Stimulated activated CD8-positive, alpha-beta memory T cell treated with anti-CD3 and anti-CD28 coated beads, Interleukin-15, amount 100 ng/mL, for 4 hours (primary cell): ENCODE measurements at places on chromosomes 2 and 18.

GRCh38 chr2:45046786-45047185 is 37.5 kb upstream of the SIX2 start:
- DNase-seq = no peak

GRCh38 chr2:39359453-39360038 is 77.5 kb downstream of the MAP4K3 start:
- no peak for DNase-seq

GRCh38 chr2:47737191-47737975 is 45.6 kb upstream of the MSH6 start:
- DNase-seq = no peak

- DNase-seq = no peak
These were observed 132.8 kb downstream of the ATL2 start for GRCh38 chr2:38244301-38244700.

DNA sequence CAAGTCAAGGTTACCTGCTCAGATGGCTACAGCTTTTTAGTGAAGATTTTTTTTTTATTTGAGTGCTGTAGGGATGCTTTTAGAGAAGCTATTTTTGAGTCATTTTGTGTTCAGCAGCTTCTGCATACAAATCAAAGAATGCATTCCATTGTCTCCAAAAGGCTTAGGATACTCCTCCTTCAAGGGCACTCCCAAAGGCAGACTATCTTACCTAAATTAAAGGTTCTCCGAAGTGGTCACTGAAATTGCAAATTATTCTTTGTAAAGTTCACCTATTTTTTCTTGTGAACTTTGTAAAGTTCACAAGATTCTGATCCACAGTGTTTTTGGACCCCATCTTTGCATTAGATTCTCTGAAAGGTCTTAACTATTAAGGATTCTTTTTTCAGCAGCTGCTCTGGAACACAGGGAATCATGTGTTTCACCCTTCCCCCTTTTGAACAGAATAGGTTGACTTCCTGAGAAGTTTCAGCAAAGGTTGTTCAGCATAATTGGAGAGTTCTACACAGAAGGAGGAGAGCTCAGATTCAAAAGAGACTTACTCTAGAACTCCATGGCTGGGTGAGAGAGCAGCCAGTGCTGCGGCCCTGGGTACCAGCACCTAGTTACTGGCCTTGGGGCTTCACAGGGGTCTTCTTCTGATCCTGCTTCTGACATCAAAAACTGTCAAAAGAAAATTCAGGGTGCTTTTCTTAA is 14.5 kb downstream of the CLIP4 start:
- no peak for DNase-seq

GRCh38 chr18:63000839-63001238 is 285.5 kb downstream of the PHLPP1 start:
- no peak for DNase-seq

- DNase-seq = no peak
These were observed 377.3 kb upstream of the POU3F3 start for GRCh38 chr2:104476563-104476988.

- no peak for DNase-seq
These were observed 8.0 kb downstream of the SIX3 start for GRCh38 chr2:44949329-44950151.

DNA sequence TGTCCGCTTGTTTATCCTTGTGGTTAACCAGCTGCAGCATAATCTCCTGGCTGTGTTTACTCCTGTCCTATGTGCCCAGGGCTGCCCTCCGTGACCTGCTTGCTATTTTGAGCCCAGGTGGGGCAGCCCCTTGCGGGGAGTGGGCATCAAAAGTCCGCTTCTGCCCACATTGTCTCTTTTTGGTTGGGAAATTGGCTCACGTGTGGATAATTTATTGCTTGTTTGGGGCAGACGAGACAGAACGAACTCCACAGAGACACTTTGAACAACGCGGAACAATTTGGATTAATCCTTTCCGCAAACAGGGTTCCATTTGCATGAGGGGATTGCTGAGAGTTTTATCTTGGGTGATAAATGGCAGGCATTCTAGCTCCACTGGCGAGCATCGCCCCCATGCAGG is 8.1 kb upstream of the CXCR4 start:
- no peak for DNase-seq

GRCh38 chr18:6857300-6857699 is 127.8 kb downstream of the ARHGAP28 start:
- no peak for DNase-seq

GRCh38 chr2:200471324-200471848 is 38.5 kb downstream of the KCTD18 start:
- DNase-seq = no peak

GRCh38 chr2:27946530-27947060 is 56.1 kb downstream of the BABAM2 start:
- no peak for DNase-seq

- DNase-seq = no peak
These were observed 46.7 kb downstream of the GLS start for GRCh38 chr2:190927301-190927700.

GRCh38 chr18:24683925-24684324 is 223.5 kb downstream of the HRH4 start:
- no peak for DNase-seq

GRCh38 chr18:36196238-36196995 is 9.1 kb downstream of the MOCOS start:
- no peak for DNase-seq

GRCh38 chr2:10306901-10307463 is 4.3 kb downstream of the HPCAL1 start:
- no peak for DNase-seq

- no peak for DNase-seq
These were observed 646 bp downstream of the ALS2 start for GRCh38 chr2:201779901-201780673.

DNA sequence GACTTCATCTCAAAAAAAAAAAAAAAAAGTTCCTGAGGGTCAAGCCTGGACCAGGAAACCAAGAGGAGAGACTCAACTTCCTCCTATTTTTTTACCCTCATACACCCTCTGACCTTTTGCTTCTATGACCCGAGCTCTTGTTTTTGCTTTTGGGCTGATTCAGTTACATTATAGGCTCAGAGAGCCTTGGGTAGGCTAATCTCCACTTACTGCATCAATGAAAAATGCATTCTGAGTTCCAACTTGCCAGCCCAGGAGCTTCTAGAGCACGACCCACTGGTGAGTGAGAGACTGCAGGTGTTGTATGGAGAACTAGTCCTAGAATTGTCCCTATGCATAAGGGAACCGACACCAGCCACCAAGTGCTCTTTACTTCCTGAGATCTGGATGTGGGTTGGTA is 91.1 kb downstream of the CABLES1 start:
- DNase-seq = no peak

DNA sequence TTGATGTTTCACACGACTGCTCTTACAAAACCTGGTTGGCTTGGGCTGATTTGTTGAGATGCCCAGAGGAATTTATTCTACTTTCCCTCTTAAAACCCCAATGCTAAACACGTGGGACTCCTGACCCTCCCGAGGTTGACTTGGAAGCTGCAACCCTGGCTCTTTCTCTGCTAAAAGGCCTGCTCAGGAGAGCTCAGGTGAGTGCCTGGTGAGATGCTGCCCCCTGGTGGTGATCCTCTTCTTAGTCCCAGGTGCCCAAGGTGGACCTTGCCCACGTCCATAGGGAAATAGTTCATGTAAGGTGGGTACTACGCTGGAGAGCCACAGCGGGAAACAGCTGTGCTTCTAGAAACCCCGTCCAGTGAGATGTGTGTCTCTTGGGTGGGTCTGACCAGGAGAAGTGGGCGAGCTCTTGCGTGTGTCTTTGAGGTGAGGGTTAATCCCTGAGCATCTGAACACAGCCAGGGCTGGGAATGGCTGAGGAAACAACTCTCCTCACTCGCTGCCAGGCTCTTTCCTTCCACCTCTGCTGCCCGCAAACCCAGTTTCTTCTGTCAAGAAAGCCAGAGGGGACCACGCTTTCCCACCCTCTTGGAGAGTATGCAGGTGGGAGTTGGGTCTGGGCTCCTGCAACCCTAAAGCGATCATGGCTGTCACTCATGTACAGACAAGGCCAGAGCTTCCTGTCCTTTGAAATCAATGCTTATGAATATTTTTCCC is 25.5 kb upstream of the PXDN start:
- DNase-seq = no peak

DNA sequence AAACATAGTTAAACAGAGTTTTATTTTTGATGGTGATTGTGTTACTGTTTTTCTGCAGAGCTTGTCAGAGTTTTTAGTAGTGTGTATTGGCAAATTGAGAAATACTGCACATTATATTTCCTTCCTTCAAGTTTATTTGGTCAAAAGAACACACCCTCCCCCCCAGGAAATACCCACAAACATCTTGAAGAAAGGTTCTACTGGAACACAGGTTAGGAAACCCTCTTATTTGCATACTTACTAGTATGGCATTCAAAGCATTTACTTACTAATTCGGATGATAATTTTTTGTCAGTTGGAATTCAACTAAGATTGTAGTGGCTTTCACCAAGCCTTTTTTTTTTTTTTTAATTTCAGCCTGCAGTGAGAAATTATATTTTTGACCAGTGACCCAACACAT is 9.1 kb downstream of the CAB39 start:
- no peak for DNase-seq

- no peak for DNase-seq
These were observed 21.8 kb downstream of the ATG4B start for GRCh38 chr2:241659150-241659739.

DNA sequence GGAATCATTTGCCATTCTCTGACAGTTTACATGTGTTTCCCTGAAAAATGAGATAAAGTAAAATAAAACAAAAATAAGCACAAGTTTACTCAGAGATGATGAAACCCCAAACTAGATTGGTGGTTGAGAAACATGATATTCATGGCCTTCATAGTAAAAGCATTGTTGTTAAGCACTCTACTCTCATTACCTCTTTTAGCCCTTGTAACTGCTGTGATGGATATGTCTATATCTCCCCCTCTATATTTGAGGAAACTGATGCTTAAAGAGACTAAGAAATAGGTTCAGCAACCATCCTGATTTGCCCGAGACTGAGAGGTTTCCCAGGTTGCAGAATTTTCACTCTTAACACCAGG is 33.9 kb upstream of the GALNT3 start:
- no peak for DNase-seq

DNA sequence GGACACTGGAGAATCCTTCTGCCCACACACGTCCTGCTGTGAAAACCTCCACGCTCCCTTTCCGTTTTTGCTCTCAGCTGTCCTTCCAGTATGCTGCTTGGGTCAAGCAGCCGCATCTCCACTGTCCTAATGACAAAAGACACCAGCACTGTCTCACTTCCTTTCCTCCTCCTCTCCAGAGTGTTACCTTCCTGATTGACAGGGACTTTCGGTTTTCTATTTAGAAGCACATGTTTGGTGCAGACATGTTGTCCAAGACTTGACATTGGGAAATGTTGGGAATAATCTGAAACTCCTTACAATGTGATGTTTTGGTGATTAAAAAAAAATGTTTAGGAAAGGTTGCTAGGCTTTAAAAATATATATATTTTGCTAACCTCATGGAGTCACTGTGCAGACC is 226.6 kb downstream of the FAM210A start:
- no peak for DNase-seq

DNA sequence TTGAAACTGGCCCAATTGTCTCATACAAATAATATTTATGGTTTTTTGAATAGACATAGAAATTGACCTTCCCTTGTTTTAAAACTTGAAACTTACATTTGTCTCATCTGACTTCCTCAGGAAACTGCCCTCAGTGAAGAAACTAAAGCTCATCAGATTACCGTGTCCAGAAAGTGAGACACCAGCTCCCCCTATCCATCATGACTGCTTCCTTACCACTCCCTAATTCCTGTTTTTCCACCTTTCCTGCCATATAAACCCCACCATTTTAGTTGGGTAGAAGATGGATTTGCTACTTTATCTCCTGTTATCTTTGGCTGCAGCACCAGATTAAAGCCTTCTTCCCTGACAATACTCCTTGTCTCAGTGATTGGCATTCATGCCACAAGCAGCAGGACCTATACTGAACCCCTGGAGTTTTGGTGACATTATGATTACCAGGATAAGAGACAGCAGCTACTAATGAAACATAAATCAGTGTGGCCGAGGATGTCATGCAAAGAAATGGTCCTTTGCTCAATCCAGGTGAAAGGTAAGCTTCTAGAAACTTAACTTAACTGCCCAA is 1627.6 kb upstream of the ZEB2 start:
- no peak for DNase-seq

GRCh38 chr2:60312618-60313017 is 240.8 kb downstream of the BCL11A start:
- no peak for DNase-seq

DNA sequence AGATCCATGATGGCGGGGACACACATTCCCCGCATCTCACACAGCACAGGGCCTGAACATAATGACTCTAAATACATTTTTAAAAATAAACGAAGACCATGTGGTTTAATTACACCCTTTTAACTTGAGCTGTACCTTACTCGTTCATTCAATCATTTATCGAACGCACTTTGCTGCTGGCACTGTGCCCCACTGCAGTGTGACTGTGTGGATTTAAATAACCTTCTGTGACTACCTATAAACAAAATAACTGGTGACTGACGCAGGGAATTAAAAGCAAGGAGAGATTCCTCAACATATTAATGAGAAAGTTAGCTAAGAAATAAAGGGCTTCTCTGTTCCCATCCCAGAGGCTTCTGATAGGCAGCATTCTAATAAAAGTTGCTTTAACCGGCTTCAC is 10.9 kb upstream of the FZD7 start:
- DNase-seq = no peak

GRCh38 chr2:36911012-36911411 is 55.3 kb downstream of the STRN start:
- DNase-seq = no peak

GRCh38 chr2:216927163-216927562 is 67.3 kb upstream of the TNP1 start:
- DNase-seq = no peak

GRCh38 chr2:175872721-175873120 is 129.3 kb downstream of the LNPK start:
- no peak for DNase-seq

DNA sequence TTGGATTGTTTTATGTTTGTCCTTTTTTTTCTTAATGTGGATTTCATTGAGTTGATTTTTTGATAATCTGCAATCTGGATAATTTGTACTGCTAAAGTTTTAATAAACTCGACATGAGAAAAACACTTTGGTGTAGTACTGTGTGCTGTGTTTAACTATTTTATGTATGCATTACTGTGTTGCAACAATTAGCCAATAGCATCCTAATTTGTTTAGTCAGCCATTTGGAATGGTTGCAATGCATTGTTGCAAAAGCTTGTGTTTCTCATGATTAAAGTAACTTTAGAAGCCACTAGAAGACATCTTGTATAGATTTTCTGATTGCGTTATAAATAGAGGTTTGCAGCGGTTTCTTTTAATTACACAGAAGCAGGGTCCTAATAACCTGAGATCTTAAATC is 53.5 kb downstream of the PPIG start:
- no peak for DNase-seq

DNA sequence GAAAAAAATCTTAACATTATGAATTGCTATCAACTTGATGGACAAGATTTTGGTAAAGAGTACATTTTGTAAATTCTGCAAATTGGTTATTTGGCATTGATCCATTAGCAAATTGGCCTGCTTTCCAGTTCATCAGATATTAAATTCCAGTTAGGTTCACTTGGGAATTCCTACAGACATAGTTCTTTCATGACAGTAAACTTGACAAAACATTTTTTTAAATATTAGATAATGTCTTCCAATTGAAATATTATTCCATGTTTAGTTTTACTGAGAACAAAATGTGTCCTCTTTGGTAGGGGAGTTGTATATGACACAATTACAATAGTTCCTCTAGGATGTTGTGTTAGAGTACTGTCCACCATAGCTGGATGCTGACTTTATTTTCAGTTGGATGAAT is 141.9 kb downstream of the LCLAT1 start:
- no peak for DNase-seq
